Aorta (tissue), 5 donors: ENCODE measurements at places on chromosomes 6 and 20. TPM values are rescaled to one million over a fixed set of nuclear protein-coding genes. Genes with fewer than 3 reads are reported as not detected.

HDAC2 gene
- total RNA-seq, result 61.5 TPM

KHDC1L gene
- total RNA-seq, result 0.66 TPM

GRCh38 chr6:136160250-136160649, 89.9 kb downstream of the MTFR2 start:
- H3K4me3 ChIP-seq, result no peak overlapping the region
- no peaks in the 10 kb centered on the region for H3K36me3 ChIP-seq
- DNase-seq, result no peak
- H3K27me3 ChIP-seq, result no peaks in the 10 kb centered on the region

DNA sequence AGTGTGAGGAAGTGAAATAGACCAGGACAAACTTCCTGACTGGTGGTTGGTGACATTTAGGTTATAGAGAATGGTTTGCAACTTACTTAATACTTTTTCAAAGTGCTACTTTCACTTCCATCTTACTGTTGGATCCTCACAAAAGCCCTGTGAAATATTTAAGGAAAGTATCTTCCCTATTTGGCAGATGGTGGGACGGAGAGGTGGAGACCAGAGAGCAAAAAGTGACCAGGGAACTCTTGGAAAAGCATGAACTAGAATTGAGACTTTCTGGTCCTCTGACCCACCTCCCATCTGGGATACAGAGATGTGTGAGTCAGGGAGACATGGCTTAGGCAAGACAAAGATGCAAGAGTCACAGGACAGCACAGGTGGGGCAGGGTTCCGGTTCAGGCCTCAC, 3.0 kb downstream of the TRIM10 start:
- H3K4me3 ChIP-seq, result no peak overlapping the region
- DNase-seq, result no peak

DNA sequence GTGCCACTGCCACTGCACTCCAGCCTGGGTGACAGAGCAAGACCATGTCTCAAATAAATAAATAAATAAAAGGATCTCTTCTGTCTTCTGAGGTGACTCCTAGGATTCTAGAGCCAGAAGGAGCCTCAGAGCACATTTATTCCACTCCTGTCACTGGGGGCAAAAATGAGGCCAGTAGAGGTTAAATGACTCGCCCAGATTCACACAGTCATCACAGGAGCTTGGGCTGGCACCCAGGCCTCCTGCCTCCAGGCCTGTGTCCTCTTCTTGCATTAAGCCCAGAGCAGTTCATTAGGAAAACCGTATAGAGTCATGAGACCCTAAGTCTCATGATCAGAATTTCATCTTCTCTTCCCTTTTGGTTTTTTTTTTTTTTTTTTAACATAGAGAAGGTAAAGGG, 243.3 kb downstream of the NRN1 start:
- DNase-seq, result no peak
- no peak overlapping the region for H3K4me3 ChIP-seq
- no peaks in the 10 kb centered on the region for H3K36me3 ChIP-seq
- no peaks in the 10 kb centered on the region for H3K27me3 ChIP-seq
- H3K27ac ChIP-seq, result no peak overlapping the region

DNA sequence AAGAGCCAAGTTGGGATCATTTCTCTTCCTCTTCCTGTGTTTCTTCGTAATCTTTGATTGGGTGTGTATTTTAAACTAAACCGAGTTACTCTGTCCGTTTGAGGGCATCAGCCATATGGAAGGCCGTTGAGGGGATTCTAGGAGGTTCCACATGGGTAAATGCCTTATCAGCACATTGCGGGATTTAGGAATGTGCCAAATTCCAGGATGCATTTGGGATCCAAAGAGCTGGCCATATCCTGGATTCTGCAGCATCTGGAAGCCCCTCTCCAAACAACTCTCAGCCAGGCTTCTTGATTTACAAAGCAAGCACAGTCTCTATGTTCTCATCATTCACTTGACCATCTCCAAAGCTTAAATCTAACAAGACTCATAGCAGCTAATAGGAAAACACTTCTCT, 67.6 kb upstream of the RIN2 start:
- no peaks in the 10 kb centered on the region for H3K4me1 ChIP-seq
- H3K27me3 ChIP-seq, result no peaks in the 10 kb centered on the region
- H3K27ac ChIP-seq, result no peak overlapping the region
- H3K36me3 ChIP-seq, result no peaks in the 10 kb centered on the region
- no peak for DNase-seq
- no peak overlapping the region for H3K4me3 ChIP-seq

GRCh38 chr6:14728396-14729024, 517.4 kb upstream of the JARID2 start:
- no peaks in the 10 kb centered on the region for H3K4me1 ChIP-seq
- no peaks in the 10 kb centered on the region for H3K27me3 ChIP-seq
- H3K36me3 ChIP-seq, result no peaks in the 10 kb centered on the region
- peak; percentile 67 for DNase-seq
- no peak overlapping the region for H3K4me3 ChIP-seq

DNA sequence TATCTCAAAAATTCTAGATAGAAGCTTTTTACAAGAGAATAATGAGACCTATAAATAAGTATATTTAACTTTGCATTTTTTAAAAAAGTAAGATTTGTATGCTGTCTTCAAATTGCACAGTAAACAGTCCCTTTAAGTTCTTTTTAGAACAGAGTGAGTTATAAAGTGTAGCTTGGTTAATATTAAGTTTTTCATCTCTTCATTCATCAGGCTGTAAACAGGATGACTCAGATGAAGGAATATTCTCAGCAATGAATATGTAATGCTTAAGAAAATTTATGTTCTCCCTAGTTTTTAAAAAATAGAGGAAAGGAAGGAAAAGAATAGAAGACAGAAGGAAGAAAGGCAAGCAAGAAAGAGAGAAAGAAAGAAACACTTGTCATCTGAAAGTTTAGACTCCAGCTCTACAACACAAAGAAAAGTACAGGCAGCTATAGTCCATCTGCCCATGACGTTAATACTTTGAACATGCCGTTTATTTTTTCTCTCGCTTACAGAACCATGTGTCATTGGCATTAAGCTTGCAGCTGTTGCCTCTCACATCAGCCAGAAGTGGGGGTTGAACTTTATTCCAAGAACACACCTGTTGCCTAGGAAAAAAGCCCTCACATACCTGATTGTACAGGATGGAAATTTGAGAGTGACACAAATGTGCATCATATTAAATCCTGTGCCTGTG, 36.1 kb downstream of the CAP2 start:
- no peak overlapping the region for H3K27ac ChIP-seq
- DNase-seq, result no peak
- H3K4me3 ChIP-seq, result no peak overlapping the region
- peaks cover 4% of the 10 kb centered on the region for H3K36me3 ChIP-seq

DNA sequence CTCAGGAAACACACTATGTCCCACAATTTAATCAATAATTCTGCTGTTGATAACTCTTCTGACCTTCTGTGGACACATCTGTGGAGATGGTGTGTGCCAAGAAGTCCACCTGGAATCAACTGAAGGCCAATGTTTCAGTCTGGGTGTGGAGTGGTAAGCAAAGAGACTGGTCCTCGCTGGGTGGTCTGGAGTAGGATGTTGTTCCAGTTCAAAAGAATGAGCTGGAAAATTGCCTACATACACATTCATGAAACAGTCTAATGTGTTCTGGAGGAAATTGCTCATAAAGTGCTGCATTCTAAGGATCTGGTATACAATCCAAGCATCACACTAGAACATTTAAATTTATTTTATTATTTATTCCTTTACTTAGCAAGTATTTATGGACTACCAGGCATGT, 33.9 kb upstream of the TBX18 start:
- H3K4me1 ChIP-seq, result no peaks in the 10 kb centered on the region
- H3K27me3 ChIP-seq, result no peaks in the 10 kb centered on the region
- no peaks in the 10 kb centered on the region for H3K36me3 ChIP-seq
- no peak overlapping the region for H3K4me3 ChIP-seq
- DNase-seq, result no peak
